ENCODE measurements at places on chromosomes 2 and 18.

GRCh38 chr18:27803957-27804356 lies 373.0 kb downstream of the CDH2 start:
- no peak for DNase-seq

- DNase-seq, result no peak
Observed at GRCh38 chr2:152894051-152894450, 175.6 kb downstream of the ARL6IP6 start.

GRCh38 chr2:36919041-36919837 lies 47.1 kb downstream of the STRN start:
- no peak for DNase-seq

GRCh38 chr2:30541680-30542079 lies 94.6 kb downstream of the LCLAT1 start:
- no peak for DNase-seq

DNA sequence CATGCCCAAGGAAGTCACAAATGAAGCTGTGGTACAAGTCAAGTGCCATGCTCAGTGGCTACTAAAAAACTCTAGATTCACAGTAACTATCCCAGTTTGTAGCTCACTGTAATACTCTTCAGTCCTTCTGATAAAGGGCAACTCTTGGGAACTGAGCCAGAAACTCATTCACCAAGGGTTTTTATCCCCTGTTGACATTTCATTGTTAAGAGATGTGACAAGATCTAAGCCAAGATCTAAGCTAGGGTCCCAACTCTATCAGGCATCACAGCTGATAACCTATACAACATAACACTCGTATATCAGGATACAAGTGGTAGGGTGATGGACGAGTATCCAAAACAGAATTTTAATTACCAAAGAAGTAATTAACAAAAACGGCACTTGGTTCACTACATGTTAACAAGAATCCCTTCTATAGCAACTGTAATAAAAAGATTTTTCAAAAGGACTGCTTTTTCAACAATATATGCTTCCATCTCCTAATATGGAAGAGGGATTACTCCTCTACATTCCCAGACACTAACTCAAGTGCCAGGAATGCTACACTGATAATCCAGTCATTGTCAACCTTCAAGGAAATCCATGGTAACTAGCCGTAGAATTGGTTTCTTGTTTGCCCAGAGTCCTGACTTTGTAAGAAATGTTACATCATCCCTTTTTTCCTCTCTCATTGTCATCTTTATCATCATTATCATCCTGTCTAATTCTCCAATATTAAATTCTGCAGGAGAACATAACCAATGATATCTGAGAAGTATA lies 111.7 kb downstream of the CDH2 start:
- DNase-seq, result no peak

All from activated CD4-positive, alpha-beta T cell treated with anti-CD3 and anti-CD28 coated beads, Interleukin-10, Interleukin-2, amounts not matched to agents 100 ng/mL and 50 ng/mL, durations not matched to agents 16 hours and 8 hours (primary cell).